ENCODE measurements at places on chromosomes 12 and 14.

GRCh38 chr12:11812241-11812585, 162.7 kb downstream of the ETV6 start:
- no peak for DNase-seq

DNA sequence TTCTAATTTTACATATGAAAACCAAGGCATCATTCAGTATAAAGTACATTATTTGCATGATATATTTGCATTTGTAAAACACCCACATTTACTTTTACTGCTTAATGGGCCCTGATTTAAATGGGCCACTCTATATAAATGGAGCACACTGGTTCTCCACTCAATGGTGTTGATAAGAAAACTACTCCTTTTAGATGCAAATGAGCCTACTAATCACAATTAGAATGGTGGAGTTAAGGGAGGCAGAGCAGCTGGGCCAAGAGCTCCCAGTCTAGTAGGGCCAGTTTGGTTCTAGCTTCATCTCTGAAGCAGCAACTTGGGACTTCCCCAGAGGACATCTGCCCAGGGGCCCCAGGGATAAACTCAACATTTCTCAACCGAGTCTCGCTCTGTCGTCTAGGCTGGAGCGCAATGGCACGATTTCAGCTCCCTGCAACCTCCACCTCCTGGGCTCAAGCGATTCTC, 120.7 kb downstream of the FOXN3 start:
- peak; percentile 61 for DNase-seq

DNA sequence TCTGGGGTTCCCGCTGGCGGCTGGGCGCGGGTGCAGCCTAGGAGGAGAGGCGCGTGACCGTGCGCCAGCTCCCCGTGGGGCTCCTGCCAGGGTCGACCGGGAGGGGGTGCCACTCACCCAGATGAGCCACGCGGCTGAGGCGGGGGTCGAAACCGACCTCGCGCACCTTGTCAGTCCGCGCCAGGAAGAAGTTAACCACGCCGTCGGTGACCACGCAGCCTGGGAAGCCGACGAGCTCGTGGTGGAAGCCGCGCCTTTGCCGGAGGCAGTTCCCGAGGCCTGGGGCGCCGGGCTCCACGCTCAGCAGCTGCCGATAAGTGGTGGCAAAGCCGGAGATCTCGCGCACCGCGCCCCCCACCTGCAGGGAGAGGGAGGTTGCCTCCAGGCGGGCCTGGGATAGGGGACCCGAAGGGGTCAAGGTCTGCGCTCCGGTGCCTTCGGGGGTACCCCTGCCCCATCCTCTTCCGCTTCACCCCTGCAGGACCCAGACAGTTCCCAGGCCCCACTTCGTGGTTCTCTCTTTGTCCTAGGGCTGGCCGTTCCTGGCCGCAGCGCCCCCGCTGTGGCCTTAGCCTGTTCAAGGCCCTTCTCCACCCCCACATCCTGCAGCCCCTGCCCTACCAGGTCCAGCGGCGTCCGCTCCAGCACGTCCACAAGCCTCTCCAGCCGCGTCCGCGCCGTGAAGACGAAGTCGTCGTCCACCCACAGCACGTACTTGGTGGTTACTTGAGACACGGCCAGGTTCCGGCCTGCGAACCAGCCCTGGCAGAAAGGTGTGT, 5.3 kb downstream of the B4GALNT1 start:
- DNase-seq: no peak

GRCh38 chr12:77089686-77090220, 24.4 kb upstream of the E2F7 start:
- DNase-seq: no peak

- no peak for DNase-seq
Observed at GRCh38 chr14:90556666-90557450, 160.0 kb downstream of the CALM1 start.

- no peak for DNase-seq
Observed at GRCh38 chr12:63816031-63816430, 28.5 kb upstream of the SRGAP1 start.

GRCh38 chr12:47801170-47801903, 18.4 kb downstream of the HDAC7 start:
- DNase-seq: no peak

- no peak for DNase-seq
Observed at GRCh38 chr12:120076651-120077050, 39.9 kb downstream of the RAB35 start.

DNA sequence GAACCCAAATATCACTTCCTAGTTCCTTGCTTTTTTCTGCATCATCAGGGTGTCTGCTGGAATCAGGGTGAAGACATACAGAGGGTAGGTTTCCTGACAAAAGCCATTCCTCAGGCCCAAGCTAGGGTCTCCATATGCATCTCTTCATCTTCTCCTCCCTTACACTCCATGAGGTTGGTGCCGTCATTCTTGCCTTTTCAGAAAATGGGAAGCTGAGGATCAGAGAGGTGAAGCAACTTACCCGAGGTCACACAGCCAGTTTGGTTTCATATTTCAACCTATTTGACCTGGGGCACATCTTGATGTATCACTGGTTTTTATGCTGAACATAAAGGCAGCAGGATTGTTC, 7.3 kb upstream of the FAM222A start:
- no peak for DNase-seq

DNA sequence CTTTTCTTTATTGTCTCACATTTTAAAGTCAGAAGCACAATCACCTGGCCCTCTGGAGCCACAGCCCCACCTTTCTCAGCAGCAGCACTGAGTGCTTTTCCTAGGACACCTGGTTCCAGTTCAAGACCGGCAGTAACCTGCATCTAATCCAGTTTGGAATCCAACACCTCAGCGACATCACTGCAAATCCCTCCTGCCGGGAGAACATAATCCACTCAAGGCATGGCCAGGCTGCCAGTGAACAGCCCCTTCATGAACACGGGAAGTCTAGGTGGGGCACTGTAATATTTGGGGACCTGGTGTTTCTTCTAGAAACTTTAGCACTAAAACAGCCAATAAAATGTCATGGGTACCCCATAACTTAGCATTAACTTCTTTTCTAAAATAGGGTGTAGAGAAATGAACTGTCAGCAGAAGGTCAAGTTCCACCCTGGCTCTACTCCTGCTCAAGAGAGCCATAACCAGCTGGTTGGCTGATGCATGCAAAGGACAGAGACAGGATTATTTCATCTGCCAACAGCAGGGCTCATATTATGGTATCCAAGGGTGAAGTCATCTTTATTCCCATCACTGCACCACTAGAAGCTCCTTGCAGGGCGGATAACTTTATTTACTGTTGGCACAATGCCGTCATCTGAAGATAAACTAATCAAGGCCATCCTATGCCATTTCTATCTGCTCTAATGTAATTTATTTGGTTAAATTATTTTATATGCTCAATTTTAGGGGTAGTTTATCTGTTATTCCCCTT, 76.7 kb downstream of the TTC7B start:
- DNase-seq: no peak

DNA sequence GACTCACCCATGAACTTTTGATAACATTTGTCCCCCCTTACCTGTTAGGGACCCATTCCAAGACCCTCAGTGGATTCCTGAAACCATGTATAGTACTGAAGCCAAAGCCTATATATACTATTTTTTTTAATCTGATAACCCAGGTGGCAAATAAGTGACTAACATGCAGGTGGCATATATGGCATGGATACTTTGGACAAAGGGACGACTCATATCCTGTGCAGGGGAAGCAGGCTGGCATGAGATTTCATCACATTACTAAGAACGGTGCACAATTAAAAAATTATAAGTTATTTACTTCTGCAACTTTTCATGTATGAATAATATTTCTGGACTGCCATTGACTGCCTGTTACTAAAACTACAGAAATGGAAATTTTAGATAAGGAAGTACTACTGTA, 880.1 kb upstream of the FBXO33 start:
- no peak for DNase-seq

GRCh38 chr12:28237423-28237822, 47.2 kb downstream of the CCDC91 start:
- DNase-seq: no peak

- no peak for DNase-seq
Observed at GRCh38 chr14:101405171-101405883, 156.0 kb upstream of the DIO3 start.

- DNase-seq: no peak
Observed at GRCh38 chr12:57553343-57554202, 3.7 kb downstream of the KIF5A start.

DNA sequence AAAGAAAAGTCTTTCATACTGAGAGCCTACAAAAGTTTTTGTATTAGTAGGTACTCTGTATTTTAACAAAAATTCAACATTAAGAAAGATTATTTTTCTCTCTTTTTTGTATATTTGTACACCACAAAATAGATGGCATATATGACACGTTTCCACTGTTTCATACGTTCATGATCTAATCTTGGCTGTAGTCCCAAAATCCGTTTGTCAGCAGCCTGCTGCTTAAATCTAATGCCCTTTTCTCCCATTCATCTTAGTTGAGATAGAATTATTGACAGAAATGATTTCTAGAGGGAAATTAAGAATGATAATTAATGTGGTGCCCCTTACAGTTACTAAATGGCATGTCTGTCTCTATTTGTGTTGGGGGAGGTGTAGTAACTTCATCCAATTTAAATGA, 140.7 kb upstream of the NOVA1 start:
- no peak for DNase-seq

DNA sequence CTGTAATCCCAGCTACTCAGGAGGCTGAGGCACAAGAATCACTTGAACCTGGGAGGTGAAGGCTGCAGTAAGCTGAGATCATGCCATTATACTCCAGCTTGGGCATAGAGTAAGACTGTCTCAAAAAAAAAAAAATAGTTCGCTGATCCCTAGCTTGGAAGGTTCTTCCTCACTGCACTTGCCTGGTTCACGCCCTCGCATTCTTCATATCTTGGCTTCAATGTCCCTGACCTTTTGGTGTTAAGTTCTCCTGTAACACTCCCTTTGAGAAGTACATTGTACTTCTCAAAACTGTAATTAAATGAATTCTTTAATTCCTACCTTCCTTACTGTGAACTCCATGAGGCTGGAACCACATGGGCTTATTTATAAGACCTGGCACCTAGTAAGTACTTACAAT, 16.5 kb upstream of the TPCN1 start:
- DNase-seq: no peak

GRCh38 chr12:15534874-15535273, 212.6 kb downstream of the PTPRO start:
- no peak for DNase-seq

DNA sequence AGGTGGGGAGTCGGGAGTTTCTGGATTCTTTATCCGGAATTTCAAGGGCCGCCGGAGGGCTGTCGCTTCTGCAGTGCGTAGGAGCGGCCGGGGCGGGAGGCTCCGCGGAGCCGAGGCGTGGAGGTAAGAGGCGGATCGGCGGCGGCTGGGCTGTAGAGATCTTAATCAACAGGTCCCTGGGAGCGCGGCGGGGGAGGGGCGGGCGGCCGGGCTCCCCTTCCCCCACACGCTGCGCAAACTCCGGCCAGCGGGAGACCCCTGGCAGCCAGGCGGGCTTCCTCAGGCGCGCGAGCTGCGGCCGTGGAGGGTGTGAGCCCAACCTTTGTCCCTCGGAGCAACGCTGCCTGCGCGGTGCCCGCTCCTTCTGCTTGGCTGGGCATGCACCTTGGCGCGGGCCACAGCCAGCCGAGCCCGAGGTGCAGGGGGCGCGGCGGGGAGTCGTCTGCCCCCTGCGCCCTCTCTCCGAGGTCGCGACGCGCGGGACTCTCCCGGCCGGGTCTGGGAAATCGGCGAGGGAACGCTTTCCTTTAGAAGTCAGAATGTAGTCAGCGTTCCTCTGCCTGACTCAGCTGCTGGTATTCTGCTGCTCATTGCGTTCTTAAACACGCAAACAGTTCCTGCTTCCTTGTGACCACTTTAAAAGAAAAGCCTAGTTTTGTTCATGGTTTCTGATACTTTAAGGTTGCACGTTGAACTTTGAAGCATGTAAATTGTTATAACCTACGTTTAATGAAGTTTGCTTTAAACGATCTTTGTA, at the start of gene PALS1:
TSS of gene PALS1 (plus strand) at position 25 of the 757 bp plus-strand sequence. CDS start 37,736 bp downstream, outside the sequence.
- DNase-seq: no peak

GRCh38 chr14:100450736-100451135, 127.6 kb downstream of the SLC25A47 start:
- no peak for DNase-seq

- no peak for DNase-seq
Observed at GRCh38 chr12:101216810-101217209, 6.8 kb upstream of the SLC5A8 start.

- DNase-seq: no peak
Observed at GRCh38 chr14:63438065-63438757, 105.0 kb downstream of the PPP2R5E start.

Measured in iPS DF 6.9 (cell line).